CD4-positive, alpha-beta T cell treated with Interleukin-4 for 4 hours (primary cell): ENCODE measurements at places on chromosomes 11 and 22.

DNA sequence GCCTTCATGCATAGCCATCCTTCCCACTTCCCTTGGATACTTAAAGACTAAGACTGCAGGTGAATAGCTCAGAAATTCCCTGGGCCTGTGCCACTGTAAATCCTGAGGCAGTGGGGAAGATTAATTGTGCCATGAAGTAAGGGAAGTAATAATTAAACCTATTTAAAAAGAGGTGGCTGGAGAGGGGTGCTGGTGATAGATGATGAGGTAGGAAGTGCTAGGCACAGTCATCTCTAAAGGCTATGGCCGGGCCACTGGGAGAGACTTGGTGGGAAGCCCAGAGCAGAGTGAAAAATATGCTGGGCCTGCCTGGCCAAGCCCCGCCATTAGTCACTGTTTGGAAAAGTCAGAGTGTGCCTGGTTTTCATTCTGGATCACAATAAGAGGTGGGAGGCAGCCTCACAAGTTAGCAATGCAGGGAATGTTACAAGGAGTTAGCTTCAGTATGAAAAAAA, 197.2 kb upstream of the PITPNB start:
- no peak for DNase-seq

GRCh38 chr11:131875611-131876010, 505.2 kb downstream of the NTM start:
- no peak for DNase-seq

GRCh38 chr11:9827708-9828107, 163.8 kb downstream of the SWAP70 start:
- no peak for DNase-seq

GRCh38 chr22:45358127-45358526, 48.4 kb downstream of the FAM118A start:
- no peak for DNase-seq

DNA sequence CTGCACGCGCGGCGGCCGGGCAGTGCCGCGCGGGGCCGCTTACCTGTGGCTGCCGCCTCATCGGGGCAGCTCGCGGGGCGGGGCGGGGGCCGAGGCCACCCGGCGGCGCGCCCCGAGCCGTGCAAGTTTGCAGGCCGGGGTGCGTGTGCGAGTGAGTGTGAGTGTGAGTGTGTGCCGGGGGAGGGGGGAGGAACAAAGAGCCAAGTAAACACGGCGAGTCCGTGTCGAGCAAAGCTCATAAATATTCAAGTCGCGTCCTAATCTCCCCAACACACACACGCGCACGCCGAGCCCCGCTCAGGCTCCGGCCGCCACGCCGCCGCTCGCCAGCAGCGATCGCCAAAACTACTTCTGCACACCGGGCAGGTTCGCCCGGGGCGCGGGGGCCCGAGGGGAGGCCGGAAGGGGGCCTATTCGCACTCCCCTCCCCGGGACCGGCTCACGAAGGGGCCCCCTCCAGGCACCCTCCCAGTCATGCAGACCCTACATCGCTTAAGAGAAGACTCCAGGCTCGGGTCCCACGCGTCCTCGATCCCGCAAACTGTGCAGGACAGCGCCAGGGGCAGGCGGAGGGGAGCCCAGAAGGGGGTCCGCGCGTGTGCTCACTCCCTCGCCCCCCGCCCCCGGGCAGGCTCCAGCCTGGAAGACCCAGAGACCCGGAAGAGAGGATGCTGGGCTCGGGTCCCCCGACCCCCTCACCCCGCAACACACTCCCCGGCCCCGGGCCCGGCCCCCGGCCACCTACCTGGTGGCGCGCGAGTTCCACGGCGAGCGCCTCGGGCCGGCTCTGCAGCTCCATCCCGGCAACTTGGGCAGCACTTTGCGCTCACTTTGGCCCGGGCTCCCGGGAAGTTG, 827 bp downstream of the PHF21B start:
- no peak for DNase-seq

DNA sequence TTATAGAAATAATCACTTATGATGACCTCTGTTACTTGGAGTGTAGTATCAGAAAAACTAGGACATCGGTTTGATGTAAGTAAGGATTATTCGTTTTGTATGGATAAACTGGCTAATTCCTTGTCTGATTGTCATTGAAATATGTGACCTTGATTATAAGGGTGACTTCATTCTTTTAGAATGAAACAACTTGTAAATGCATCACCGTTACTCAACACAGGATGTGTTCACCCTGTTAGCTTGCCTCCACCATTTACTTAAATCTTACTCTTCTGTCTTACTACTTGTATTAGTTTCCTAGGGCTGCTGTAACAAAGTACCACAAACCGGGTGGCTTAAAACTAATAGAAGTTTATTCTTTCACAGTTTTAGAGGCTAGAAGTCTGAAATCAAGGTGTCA, 7.9 kb downstream of the SFI1 start:
- DNase-seq: no peak

DNA sequence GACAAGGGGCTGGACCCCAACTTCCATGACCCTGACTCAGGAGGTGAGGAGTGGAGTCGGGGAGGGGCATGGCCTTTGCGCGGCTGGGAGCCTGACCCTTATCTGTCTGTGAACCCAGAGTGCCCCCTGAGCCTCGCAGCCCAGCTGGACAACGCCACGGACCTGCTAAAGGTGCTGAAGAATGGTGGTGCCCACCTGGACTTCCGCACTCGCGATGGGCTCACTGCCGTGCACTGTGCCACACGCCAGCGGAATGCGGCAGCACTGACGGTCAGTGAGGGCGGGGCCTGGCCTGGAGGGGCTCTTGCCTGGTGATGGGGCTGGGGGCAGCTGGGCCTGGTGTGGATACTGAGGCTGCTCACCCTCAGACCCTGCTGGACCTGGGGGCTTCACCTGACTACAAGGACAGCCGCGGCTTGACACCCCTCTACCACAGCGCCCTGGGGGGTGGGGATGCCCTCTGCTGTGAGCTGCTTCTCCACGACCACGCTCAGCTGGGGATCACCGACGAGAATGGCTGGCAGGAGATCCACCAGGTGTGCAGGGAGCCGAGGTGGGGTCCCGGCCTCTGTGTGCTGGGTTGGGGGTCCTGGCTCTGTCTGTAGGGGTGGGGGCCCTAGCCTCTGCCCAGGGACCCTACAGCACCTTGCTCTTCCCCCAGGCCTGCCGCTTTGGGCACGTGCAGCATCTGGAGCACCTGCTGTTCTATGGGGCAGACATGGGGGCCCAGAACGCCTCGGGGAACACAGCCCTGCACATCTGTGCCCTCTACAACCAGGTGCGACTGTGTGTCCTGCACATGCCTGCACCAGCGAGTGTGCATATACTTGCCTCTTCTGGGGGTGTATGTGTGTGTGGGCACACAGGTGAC, 6.3 kb downstream of the SHANK3 start:
- no peak for DNase-seq

- DNase-seq: no peak
Measured at GRCh38 chr11:109756951-109757350, 335.0 kb downstream of the C11orf87 start.

- DNase-seq: no peak
Measured at GRCh38 chr11:86753459-86753858, 46.9 kb upstream of the PRSS23 start.

GRCh38 chr22:32771756-32772155, 29.7 kb upstream of the TIMP3 start:
- DNase-seq: no peak

DNA sequence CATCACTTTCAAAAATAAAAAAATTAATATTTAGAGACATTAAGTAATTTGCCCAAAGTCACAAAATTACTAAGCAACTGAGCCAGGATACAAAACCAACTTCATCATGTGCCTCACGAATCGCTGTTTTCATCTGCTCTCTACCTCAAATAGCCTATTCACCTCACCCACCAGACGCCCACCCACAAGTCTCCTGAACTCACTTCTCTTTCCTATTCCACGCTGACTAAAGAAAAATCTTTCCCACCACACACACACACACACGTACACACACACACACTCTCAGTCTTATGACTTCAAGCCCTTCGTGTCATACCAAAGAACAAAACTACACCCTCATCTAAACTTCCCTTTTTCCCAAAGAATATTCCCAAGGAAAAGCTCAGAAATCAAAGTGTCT, 2.2 kb downstream of the OR8B12 start:
- DNase-seq: no peak

DNA sequence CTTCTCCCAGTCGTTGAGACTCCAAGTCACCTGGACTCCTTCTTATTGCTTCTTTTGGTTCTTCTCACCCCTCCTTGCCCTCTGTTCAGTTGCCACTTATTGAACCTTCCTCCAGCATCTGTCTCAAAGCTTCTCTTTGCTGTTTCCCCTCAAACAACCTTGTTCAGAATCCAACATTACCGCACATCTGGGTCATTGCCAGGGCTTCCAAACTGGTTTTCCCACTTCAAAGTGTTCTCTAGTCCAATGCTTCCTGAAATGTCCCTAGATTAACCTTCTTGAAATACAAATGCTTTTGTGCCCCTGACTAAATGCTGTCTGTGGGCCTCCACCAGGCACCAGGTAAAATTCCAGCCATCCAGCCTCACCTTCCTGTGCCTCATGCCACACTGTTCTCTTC, 100.8 kb upstream of the TTC12 start:
- no peak for DNase-seq

DNA sequence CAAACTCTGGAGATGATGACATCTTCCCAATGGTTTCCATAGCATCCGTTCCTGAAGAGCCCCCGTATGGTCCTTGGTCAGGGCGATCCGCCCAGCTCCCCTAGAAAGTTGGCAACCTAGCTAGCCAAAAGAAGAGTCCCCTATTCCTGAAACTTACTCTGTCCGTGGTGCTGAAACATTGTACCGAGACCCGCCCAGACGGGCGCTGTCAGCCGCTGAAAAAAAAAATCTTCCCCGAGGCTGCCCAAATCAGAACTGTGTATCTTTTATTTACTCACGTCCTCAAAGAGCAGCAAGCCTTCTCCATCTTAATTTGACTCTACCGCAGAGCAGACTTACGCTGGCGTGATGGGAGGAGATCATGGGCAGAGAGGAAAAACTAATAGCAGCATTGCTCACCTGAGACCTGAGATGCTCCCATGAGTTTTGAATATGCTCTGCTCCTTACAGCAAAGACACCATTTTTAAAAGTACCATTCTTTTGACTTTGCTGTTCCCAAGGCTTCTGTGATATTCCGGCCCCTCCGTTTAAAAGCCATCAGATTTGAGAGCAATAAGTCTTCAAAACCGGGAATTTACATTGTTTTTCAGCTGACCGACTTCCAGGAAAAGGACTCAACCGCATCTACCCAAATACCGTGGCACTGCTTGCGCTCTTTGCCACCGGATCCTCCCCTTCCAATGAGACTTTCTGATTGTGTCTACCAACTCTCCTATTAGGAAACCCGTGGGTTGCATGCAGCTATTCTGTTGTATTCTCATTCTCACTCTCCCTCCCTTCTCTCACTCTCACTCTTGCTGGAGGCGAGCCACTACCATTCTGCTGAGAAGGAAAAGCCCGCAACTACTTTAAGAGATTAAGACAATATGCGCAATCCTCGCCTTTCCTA, at the start of gene SLC17A6:
Gene SLC17A6 (plus strand): TSS at position 786 of the 890 bp plus-strand sequence. CDS start 153 bp downstream, outside the sequence.
- DNase-seq: no peak

DNA sequence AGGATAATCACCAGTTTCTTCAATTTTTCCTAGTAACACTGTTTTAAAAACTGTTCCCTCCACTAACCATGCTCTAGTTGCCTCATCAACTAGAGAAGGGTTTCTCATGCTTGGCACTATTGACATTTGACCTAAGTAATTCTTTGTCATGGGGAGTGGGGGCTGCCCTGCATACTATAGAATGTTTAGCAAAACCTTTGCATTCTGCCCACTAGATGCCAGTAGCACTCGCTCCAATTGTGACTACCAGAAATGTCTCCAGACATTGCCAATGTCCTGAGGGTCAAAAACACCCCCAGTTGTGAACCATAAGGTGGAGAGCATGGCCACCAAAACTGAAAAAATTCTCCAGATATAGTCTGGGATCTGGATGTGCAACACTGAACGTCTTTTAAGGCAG, 27.6 kb upstream of the BMAL1 start:
- DNase-seq: no peak

DNA sequence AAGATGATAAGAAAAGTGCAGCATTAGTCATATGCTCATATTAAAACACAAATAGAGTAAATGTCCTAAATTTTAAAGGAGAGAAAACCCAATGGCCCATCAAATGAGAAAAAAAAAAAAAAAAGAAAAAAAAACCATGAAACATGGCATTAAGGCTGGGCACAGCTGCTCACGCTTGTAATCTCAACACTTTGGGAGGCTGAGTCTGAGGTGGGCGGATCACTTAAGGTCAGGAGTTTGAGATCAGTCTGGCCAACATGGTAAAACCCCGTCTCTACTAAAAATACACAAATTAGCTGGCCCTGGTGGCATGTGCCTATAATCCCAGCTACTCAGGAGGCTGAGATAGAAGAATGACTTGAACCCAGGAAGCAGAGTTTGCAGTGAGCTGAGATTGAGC, 515.5 kb upstream of the ANO3 start:
- DNase-seq: no peak

- no peak for DNase-seq
Measured at GRCh38 chr22:17093081-17093480, 8.3 kb downstream of the IL17RA start.

- DNase-seq: no peak
Measured at GRCh38 chr11:72798361-72798760, 4.5 kb upstream of the STARD10 start.

DNA sequence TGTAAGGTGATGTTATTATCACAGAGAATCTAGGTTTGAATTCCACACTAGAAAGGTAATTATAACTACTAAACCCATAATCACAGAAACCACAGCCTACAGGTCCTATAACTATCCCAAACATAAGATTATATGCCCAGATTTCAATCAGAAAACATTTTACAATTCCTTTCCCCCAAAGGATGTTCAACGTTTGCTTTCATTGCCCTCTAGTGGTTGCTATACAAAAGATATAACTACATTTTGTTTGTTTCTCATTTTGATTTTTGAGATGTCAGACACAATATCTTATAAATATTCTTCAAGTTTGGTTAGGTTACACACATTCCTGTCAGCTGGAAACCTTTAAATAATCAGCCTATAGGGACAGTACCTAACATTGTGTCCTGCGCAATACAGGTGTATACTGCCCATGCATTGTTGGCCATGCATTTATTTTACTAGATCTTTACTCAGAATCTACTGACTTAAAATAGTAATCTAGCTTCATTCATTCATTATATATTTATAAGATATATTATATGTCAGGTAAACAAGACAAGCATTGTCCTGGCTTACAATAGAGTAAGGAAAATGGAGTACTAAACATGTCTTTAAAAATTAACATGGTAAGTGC, 530.5 kb upstream of the CCDC90B start:
- DNase-seq: no peak

GRCh38 chr11:63813035-63813562, at the start of gene SPINDOC:
Gene SPINDOC, plus strand, starts transcription at chr11:63813456. Its CDS starts 231 bp downstream, at chr11:63813687.
- peak; percentile 61 for DNase-seq
